NCI-H345 (cell line): ENCODE measurements at places on chromosomes 11 and 22.
A peak's percentile ranks its signal among the peaks of the same experiment; 100 is the strongest.

DNA sequence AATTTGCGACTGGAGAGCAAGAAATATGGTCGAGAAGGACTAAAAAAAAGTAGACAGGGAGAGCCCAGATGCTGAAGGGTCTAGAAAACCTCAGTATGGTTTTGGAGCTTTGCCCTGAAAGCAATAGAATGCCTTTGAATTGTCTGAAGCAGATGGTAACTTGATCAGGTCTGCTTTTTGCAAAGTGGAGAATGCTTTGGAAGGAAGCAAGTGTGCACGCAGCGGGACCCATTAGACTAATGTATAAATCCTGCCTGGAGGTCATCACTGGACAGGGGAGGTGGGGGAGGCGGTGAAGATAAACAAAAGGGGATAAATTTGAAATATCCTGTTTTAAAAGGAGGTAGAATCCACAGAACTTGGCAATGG lies 757 bp upstream of the HINFP start:
- DNase-seq = no peak

GRCh38 chr11:1382831-1383607 lies 6.7 kb upstream of the BRSK2 start:
- DNase-seq = peak; percentile 74

DNA sequence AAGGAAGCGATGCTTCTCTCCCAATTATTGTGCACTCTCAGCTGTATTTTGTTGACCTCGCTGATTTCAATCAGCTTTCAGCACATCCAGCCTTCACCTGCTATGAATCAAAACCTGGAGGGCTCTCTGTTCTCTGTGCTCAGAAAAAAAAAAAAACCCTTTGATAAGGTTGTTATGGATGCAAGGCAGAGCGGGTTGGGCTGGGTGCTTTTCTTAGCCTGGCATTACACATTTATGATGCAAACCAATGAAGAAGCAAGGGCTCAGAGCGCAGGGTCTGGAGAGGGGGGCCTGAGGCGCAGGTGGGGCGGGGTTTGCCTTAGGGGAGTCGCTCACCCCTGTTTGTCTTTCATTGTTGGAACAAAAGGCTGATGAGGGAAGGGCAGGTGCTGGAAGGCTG lies 86.0 kb upstream of the CADM1 start:
- DNase-seq = peak; percentile 89

DNA sequence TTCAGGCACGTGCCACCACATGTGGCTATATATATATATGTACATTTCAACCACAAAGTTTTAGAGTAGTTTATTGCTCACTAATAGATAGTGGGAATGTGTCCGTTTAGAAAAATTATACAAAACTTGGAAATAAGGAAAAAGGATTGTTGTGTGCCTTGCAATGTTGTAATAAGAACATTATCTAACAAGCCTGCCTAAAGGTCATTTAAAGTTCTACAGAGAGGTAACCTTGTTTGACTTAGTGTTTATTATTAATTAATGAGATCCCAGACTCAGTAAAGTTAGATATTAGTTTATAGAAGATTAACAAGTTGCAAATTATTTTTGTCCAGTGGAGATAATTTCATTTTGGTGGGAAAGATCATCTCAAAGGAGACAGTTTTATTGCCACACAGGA lies 5.5 kb upstream of the PATL1 start:
- no peak for DNase-seq

DNA sequence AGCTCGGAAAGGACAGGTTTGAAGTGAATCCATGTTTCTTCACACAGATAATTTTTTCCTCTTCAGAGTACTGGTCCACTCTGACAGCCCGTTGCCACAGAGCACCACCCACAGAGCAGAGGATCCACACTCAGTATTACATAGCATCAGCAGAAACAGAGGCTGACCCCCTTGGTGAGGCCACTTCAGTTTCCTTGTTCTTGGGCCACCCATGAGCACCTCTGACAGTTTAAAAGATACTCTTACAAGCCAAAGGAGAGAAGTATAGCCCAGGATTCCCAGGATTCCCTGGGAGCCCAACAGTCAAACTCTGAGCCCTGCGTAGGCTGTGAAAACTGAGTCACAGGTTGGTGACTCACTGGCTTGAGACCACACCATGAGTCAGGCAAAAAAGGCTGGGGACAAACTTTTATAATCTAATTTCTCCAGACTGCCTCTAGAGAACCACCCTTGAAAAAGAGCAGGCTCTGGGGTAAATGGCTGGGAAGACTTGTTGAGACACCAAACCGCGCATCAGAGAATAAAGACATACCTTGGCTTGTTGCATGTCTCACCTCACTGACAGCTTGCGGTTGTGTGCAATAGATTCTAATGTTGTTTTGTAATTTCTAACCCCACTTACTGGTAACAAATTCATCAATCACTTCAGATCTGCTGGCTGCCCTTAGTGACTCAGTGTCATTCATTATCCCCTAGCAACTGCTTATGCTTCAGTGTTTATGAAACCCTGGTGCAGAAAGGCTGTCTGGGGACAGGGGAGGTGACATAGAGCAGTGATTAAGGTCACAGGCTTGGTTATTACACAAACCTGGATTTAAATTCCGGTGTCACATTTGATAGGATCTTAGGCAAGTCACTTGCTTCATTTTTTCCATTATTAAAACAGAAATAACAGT lies 56.9 kb upstream of the PRSS23 start:
- no peak for DNase-seq

- no peak for DNase-seq
Observed at GRCh38 chr11:15941206-15941770, 415.1 kb downstream of the SOX6 start.

- no peak for DNase-seq
Observed at GRCh38 chr11:117130879-117131278, 13.2 kb upstream of the PAFAH1B2 start.

DNA sequence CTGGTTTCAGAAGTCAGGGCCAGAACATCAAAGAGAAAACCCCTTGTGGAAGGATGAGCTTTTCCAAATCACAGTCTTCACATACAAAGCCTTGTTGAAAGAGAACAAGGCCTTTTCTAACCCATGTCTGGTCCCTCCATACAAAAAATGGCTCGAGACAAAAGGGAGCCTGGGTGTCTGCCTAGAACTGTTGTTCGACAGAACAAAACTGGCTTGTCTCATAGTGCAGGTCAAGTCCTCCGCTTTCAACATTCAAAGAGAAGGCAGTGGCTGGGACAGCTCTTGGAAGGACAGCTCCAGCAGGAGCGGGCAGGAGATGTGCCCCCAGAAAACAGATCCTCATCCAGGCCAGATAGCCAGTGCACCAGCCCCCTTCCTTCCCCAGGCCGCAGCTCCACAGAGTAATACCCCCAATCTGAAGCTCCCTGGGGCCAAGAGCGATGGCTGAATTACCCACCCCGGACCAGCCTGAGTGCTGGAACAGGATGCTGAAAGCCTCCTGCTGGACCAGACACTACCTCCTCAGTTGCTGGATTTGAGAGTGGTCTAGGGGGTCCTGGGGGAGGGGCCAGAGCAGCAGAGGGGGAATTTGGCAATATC lies 27.6 kb downstream of the USH1C start:
- no peak for DNase-seq

DNA sequence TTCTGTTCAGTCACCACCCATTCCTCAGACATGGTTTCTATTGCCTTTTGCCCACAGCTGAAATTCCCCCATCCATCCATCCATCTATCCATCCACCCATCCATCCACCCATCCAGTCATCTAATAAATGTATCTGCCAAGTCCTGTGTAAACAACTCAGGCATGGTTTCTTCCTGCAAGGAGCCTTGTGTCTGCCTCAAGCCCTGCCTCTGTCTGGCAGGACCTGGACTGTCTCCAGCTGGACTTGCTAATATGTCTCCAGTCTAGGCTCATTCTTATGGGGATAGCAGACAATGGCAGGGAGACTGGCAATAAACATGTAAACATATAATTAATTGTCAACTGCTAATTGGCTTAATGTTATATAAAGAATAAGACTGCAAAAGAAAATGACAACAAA lies 64.7 kb upstream of the AMPD3 start:
- no peak for DNase-seq

- no peak for DNase-seq
Observed at GRCh38 chr11:134797411-134798089, 385.5 kb upstream of the B3GAT1 start.

- no peak for DNase-seq
Observed at GRCh38 chr22:27677905-27678458, 123.6 kb downstream of the MN1 start.

DNA sequence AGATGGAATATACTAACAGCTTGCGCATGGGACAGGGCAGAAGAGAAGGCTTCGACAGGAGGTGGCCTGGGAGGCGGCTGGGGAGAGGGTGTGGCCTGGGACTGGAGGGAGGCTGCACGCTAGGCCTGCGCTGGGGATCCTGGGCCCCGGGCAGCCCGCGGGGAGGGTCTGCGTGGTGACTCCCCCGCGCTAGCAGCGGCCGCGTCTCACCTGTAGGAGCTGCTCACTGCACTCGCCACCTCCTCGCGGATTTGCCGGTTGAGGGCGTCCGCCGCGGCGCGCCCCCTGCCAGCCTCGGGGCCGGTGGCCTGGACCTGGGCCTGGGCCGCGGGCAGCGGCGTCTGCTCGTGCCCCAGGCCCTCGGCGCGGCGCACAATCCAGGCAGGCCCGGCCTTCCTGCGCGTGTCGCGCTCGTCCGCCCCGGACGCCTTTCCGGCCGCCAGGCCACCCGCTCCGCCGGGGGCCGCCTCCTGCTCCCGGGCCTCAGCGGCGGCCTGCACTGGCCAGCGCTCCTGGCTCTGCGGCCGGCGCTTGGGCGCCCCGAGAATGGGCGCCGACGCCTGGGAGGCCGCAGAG lies 1.5 kb downstream of the MAP6 start:
- peak; percentile 63 for DNase-seq

DNA sequence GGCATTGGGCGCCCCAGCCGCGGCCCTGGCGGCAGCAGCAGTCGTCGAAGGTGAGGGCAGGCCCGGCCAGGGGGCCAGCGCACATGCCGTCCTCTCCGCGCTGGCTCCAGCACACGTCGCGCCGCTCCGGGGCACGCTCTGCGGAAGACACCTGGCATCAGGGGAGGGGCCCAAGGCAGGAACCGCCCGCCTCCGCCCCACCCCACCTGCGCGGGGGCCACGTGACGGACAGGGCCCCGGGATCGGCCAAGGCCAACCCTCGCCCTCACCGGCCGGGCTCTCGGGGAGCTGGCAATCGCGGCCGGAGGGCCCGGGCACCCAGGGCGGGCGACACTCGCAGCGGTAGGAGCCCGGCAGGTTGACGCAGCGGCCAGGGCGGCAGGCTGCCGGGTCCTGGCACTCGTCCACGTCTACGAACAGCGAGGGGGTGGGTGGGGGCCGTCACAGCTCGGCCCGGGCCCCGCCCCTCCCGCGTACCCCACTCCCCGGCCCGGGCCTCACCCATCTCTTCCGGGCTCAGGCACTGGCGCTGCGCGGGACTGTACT lies 14.9 kb downstream of the SCYL1 start:
- DNase-seq = no peak

DNA sequence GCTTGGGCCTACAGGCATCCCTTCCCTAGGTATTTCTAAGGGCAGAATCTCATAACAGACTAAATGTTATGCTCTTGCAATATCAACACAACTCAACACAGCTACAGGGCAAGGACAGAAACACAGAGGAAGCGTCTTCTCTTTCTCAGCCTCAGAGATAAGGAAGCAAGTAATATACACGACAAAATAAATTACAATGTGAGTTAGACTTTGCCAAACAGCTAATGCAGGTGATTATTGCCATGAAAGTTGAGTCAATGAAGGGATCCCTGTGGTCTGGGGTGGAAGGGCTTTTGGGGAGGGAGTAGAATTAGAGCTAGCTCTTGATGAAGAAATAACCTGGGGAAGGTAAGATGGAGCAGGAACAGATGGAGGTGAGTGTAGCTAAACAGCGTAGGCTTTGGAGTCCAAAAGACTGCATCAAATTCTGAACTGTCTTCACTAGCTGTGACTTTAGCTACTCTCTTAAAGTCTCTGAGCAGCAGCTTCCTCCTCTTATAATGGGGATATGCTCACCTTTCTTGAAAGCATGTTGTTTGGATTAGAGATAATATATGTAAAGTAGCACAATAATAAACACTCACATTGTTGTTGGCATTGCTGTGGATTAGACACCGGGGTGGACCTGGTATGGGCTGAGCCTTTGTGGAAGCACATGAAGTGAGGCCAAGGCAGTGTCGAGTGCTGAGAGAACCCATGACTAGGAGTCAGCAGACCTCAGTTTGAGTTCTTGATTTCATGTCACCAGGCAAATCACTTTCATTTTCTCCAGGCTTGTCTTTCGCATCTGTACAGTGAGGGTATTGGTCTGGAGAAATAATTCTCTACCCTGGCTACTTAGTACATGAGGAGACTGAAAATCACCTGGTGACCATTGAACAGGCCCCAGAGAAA lies 41.0 kb upstream of the AQP11 start:
- no peak for DNase-seq
